ENCODE measurements at places on chromosomes 16 and 17.

DNA sequence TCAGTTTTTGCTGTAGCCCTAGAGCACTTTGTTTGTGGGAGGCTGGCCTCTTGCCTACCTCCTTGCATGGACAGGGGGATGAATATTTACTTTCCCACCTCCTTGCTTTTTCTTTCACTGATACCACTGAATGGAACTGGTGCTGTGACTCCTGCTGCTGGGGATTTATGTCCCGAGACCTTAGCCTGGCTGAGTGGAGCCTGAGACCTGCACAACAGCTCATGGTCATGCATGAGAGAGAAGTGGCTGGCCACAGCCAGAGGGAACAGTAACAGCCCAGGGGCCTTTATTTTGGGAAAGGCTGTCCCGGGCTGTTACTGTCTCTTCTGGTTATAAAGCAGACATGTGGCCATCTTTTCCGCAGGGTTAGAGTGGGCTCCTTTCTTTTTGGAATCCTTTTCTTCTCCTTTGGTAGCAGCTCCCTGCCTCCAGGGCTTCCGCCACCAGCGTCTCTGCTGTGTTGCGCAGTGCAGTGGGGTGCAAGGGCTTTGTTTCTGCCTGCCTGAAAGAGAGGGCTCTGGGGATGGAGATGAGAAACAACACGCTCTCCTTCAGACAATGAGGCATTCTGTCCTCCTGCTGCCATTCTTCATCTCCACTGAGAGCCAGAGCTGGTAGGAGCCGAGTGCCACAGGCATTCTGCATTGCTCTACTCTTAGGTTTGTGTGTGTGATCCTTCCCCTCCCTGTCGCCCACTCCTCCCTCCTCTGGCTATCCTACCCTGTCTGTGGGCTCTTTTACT lies 14.5 kb downstream of the SNX11 start:
- DNase-seq, result no peak

DNA sequence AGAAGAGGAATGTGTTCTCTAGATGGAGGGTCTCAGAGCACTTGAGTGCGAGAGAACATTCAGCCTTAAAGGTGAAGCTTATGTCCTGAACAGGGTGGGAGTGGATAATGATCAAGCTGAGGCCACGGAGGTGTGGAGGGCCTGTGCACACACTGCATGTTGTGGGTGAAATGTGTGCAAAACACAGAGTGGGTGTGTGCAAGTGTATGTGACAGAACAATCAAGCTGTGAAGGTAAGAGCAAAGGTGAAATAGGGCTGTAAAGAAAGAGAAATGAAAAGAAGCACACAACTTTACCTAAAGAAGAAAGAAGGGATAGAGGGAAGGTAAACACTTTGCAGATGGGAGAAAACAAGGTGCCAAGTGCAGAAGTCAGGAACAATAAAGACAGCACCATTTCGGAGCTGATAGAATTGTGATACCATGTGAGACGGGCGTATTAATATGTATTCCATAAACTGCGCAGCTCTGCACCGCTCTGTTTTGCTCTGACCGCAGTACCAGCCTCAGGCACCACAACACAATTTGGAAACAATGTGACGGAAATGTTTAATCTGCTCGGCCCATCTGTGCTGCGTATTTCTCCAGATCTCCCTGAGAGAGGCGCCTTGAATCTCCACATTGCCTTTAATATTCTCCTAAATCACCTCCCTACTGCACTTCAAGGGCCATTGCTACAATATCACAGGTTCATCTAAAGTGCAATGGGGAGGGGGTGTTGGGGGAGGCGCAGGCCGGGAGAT lies 40.6 kb downstream of the SNX11 start:
- DNase-seq, result no peak

- no peak for DNase-seq
Measured at GRCh38 chr17:53420035-53420641, 402.6 kb upstream of the KIF2B start.

DNA sequence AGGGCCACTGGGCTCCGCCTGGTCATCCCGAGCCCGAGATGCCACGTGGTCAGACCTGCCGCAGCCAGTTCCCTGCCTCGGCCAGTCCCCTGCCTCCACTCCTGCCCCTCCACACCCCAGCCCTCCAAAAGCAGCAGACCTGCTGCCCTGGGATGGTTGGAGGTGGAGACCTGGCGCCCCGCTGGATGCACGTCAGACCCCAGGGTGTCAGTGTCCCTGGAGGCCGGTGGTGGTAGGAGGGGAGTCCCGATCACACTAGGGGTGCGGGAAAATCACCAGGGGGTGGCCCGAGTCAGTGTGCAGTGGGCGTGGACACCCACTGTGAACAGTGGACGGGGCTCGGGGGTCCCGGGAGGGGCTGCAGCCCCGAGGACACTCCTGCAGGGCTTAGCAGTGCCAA lies 26.9 kb downstream of the TPSG1 start:
- DNase-seq, result no peak

- no peak for DNase-seq
Measured at GRCh38 chr16:13883881-13884280, 36.1 kb upstream of the ERCC4 start.

Data from inflammatory macrophage (primary cell).